ENCODE measurements at places on chromosomes 1 and 21.

GRCh38 chr1:173354937-173355280, 122.2 kb upstream of the PRDX6 start:
- DNase-seq = no peak

- peak; percentile 36 for DNase-seq
Measured at GRCh38 chr1:40143891-40144575, 17.2 kb upstream of the RLF start.

DNA sequence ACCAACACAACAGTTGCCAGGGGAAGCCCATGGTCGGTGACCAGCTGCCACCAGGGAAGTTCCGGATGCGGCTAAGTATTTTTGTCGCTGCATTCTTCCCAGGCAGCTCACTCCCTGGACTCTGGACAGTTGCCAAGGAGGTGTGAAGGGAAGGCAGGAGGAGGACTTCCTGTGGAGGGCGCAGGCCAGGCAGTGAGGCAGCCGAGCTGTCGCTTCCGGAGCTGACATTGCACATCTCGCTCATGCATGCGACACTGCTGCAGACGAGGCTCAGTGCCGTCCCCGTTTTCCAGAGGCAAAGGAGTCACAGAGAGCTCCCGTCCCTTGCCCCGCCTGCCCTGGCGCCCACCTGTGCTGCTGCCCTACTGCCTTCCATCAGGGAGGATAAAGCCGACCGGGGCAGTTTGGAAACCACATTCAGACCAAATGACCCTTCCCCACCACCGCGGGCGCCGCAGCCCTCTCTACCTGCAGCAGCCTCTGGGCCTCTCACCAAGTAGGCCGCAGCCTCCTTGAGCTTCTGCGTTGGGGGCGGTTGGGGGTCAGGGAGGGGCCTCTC, 81.4 kb downstream of the NENF start:
- no peak for DNase-seq

GRCh38 chr1:78007677-78008341, 3.1 kb downstream of the DNAJB4 start:
- DNase-seq = no peak

- no peak for DNase-seq
Measured at GRCh38 chr1:46190539-46190938, 7.7 kb downstream of the POMGNT1 start.

DNA sequence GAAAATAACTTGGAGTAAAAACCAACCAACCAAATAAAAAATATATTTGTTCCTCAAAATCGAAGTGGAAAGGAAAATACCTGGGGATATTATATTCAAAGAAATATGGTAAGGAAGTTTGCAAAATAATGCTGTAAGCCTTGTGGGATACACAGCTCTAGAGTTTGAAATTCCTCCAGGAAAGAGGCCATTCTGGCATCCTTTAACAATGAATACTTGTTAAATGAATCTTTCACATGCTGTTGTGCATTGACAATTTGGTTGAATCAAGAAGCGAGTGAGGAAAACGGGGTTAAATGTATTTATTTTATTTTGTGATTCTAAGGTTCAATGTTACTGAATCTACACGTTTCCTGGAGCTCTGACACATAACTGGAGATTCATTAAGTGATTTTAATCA, 30.5 kb upstream of the NTNG1 start:
- DNase-seq = no peak

GRCh38 chr21:26421724-26422123, 151.4 kb downstream of the CYYR1 start:
- no peak for DNase-seq

GRCh38 chr1:206082831-206083695, 30.1 kb downstream of the RHEX start:
- DNase-seq = no peak
